Thyroid gland (tissue), 4 donors: ENCODE measurements at places on chromosomes 1 and 21. TPM values are rescaled to one million over a fixed set of nuclear protein-coding genes. Genes with fewer than 3 reads are reported as not detected.

DNA sequence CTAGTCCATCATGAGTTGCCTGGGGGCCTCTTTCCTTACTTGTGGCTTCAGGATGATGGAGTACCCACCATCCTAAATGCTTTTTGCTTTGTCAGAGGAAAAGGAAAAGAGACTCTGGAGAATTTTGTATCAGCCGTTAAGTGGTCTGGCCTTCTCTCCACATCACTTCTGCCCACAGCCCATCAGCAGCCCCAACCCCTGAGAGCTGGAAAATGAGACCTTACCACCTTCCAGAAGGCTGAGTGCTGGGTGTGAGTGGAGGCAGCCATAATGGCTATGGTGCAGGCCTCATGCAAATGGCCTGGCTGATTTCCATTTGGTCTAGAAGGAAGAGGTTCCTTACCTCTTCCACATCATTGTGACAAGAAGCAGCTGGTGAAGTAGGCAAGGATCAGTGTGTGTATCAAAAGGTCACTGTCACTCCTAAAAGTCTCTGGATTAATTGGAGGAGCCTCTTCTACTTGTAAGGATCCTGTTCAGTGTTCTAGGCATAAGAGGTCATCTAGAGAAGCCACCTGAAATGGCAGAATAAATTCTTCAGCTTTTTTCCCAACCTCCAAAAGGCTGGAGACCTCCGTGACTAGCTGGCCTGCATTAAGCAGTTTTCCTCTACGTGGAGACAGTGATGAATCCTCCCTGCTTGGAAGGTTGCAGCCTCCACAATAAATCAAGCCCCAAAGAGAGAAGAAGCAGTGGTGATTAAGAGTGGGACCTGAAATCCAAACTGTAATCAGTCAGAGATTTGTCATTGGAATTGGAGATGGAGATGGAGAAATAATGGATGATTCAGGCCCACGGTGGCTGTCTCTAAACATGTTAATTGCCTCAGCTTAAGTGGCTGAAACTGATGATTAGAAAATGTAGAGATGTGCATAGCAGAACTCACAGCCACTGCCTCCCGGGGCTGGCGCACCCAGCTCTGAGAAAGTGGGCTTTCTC, 111.5 kb downstream of the CNIH3 start:
- no peak overlapping the region for H3K4me3 ChIP-seq
- H3K4me1 ChIP-seq: no peaks in the 10 kb centered on the region
- H3K27ac ChIP-seq: no peak overlapping the region
- no peaks in the 10 kb centered on the region for H3K36me3 ChIP-seq
- H3K27me3 ChIP-seq: no peaks in the 10 kb centered on the region
- DNase-seq: no peak

- no peak overlapping the region for H3K27ac ChIP-seq
- no peak for DNase-seq
- no peak overlapping the region for H3K4me3 ChIP-seq
- H3K36me3 ChIP-seq: peaks cover 14% of the 10 kb centered on the region
- H3K4me1 ChIP-seq: peaks cover 11% of the 10 kb centered on the region
- H3K27me3 ChIP-seq: no peaks in the 10 kb centered on the region
These were observed 4.4 kb downstream of the ST7L start for GRCh38 chr1:112614460-112615065.

DNA sequence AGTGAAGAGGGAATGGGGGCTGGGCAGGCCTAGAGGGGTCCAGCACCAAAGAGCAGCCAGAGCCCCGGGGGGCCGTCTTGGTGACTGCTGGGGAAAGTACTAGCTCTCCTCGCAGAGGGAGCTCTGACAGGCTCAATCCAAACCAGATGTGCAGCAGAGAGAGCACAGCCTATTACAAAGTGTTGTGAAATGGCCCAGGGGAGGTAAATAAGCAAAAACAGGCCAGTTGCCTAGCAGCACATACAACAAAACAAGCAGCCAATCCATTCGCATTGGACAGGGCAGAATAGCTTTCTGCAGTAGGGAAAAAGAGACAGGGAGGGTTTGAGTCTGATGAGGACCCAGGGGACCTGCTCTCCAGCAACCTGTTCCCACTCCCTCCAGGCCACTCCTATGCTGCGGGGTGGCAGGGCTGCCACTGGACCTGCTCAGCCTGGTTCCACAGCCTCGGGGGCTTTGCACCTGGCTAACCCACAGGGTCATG, 239.6 kb upstream of the FGGY start:
- peak; percentile 64 for DNase-seq
- peaks cover 20% of the 10 kb centered on the region for H3K4me1 ChIP-seq
- no peaks in the 10 kb centered on the region for H3K36me3 ChIP-seq

- H3K36me3 ChIP-seq: no peaks in the 10 kb centered on the region
- H3K27me3 ChIP-seq: no peaks in the 10 kb centered on the region
- no peak for DNase-seq
- H3K27ac ChIP-seq: no peak overlapping the region
- no peak overlapping the region for H3K4me3 ChIP-seq
- H3K4me1 ChIP-seq: no peaks in the 10 kb centered on the region
These were observed 15.7 kb downstream of the LSS start for GRCh38 chr21:46212721-46213484.

Gene HSPG2
- total RNA-seq: 106 TPM
